Heart left ventricle (tissue), 16 donors: ENCODE measurements at places on chromosomes 7 and 10.
A peak's percentile ranks its signal among the peaks of the same experiment; 100 is the strongest.

- DNase-seq = no peak
Observed at GRCh38 chr7:1741751-1742554, 71.9 kb downstream of the ELFN1 start.

- no peak for DNase-seq
Observed at GRCh38 chr7:75814407-75814947, 871 bp upstream of the CCL24 start.

DNA sequence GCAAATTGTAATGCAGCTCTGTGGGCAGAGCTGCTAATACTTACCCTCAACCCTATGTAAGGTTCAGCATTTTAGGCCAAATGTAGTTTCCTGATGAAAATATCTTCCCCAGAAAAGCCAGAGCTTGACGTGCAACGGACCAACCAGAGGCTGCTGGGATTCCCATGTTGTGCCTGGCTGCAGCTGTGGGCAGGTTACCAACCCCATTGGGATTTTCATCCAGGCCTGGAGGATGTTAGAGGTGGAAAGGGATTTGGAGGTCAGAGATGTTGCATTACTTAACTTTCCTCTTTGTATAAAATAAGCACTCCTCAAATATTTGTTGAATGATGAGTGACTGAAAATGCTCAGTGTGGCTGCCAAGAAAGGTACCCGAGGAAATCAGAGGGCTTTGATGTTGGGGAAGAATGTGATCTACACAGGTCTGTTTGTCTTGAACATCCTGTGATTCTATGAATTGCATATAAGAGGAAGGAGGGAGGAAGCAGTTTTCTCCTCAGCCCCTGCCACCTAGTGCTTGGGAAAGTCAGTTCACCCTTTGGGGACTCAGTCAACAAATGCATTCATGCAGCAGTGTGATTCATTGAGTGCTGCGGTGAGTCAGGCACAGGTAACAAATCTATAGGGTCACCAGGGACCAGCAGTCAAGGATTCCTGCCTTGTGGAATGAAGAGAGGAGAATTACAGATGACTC, 487.2 kb downstream of the RPS24 start:
- no peak for DNase-seq

GRCh38 chr10:87068281-87068680, 26.4 kb downstream of the GLUD1 start:
- no peak for DNase-seq

DNA sequence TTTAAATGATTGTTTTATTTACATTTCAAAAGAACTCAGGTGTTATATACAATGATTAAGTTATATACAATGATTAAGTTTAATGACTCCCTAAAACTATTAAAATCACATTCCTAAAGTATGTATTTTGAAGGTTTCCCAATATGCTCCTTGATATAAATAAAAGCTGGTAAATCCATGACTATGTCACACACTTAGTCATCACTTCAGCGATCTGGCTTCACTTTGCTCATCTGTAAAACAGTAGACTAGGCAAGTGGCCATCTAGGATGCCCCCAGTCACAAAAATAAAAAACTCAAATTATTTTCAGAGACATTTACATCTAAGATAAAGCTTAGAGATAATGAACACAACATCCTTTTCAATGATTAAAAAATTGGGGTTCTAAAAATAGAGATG, 10.8 kb downstream of the ICA1 start:
- no peak for DNase-seq

DNA sequence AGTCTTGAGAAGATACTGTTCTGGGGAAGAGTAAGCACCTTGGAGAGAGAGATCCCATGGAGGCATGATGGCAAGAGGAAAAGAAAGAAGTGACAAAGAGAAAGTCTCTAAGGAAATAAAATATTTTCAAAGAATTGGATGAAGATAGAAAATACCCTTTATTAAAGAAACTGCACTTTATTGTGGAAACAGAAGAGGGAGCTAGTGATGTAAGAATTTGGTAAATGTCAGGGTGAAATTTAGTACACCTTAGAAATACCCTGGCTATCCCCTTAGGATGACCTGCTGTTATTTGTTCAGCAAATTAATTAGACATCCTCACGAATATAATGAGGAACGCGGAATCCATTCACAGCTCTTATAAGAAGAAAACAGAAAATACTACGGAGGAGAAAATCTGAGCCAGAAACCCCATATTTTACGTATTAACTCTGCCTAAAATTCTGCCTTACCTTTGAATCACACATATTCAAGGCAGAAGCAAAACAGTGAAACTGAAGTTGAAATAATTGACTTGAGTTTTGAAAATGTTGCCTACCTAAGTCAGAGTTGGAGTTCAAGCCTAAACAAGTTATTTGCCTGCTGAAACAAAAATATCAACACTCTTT, 90.7 kb downstream of the TFPI2 start:
- DNase-seq = no peak

DNA sequence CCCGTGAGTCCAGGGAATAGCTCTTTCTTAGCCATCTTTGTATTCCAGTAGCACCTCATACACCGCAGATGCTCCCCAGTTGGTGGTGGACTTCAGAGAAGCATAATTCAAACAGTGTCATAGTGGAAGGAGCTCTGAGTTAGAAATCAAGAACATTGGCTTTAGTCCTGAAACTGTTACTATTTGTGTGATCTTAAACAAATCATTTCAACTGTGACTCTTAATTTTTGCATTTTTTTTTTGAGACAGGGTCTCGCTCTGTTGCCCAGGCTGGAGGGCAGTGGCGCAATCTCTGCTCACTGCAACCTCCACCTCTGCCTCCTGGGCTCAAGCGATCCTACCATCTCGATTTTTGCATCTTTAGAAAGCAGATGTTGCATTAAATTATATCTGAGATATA, 1.8 kb downstream of the BPGM start:
- no peak for DNase-seq

DNA sequence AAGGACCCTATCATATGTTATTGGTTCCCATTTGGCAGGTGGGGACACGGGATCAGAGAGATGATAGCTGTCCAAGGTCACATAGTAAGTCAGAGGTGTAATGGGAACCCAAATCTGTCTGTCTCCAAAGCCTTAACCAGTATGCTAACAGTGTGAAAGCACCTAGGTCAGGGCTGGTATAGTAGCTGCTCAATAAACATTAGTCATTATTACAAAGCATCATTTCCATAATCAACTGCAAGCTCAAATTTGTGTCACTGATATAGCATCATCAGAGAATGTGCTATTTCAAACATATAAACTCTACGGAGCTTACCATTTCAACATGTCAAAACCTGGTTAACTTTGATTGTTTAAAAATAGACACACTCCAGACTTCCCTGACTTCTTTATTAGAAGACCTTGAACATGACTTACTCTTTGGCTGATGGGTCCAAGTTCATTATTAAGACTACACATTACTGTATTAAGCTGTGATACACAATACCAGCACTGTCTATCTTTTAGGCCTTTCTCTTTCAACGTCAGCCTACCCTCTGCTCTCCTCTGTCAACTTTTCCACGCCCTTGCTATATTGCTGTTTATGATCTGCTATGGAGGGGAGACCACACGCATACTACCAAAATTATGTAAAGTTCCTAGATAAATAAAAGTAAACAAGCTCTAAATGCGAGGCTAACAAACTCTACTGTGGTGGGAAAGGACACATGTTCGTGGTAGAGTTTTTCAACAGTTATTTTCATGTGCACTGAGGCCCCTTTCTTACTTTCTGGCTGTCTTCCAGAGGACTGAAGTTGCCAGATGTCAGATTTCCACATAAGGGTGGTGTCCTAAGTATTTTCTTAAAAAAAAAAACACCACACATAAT, 33.6 kb downstream of the DNMBP start:
- no peak for DNase-seq

- DNase-seq = no peak
Observed at GRCh38 chr7:4241304-4241612, 440.8 kb upstream of the FOXK1 start.

GRCh38 chr7:154532771-154533170, 470.2 kb downstream of the PAXIP1 start:
- no peak for DNase-seq

GRCh38 chr7:102439963-102440795, 6.8 kb downstream of the ORAI2 start:
- DNase-seq = peak; percentile 89

GRCh38 chr7:141359740-141360415, 191.3 kb upstream of the AGK start:
- no peak for DNase-seq

GRCh38 chr10:43482319-43483078, 45.6 kb downstream of the ZNF487 start:
- no peak for DNase-seq

DNA sequence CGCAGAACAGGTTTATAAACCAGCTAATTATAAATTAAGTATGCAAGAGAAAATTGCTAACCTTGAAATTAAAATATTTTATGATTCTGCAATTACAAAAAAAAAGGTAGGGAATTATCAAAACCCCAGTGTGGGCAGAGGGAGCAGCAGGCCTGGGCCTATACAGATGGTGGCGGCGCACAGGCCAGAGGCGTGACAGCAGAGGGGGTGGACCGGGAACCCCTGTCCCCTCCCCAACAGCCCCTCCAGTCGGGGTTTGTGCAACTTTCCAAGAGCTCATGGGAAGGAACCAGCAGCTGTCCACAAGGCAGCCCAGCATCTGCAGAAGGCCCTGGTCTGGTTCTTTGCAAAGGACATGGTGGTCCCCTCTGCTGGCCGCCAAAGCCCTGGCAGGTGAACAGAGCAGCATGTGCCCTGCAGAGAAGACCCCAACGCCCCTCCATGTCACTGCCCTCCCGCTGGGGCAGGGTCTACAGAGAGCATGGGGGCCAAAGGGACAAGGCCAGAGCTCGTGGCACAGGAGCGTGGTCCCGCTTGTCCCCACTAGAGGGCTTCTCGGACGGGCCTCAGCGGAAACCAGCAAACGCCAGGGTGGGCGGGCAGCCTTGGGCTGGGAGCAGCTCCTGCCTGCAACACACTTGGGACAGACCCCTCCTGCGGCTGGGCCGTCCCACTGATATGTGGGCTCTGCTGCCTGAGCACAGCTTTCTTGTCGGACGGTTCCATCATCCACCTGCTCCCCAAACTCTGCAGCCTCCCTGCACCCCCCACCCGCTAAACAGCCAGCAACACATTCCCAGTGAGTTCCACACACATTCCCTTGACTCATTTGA, 75.1 kb downstream of the EBF3 start:
- DNase-seq = peak; percentile 72

DNA sequence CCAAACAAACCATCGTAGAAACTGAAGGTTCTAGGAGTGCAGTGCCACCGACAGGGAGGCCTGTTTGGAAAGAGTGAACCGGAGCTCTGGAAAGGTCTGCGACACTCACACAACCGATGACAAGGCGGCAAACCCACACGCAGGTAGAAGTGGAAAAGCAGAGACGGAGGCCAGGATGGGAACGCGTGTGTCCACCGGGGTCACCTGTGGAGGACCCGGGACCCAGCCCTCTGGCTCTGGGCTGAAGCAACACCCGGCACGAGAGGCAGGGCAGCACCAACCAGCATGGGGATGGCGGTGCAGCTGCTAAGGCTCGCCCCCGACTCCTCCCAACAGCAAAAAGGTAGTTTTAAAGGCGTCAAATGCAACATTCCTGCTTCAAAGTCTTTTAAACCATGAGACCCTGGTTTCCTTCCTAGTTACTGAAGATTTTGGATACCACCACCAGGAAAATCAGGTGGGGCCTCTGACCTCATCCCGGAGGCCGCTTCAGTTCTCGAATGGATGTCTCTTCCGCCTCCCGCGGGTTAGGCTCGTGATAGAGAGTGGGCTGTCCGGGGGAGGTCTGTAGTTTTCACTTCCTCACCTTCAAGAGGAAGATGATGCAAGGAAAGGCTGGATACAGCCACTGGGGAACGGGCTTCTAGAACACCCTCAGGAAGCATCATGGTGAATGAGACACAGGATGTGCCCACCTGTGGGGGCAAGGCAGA, 115.5 kb downstream of the SMURF1 start:
- no peak for DNase-seq

GRCh38 chr7:157044147-157044687, 33.8 kb upstream of the MNX1 start:
- no peak for DNase-seq

DNA sequence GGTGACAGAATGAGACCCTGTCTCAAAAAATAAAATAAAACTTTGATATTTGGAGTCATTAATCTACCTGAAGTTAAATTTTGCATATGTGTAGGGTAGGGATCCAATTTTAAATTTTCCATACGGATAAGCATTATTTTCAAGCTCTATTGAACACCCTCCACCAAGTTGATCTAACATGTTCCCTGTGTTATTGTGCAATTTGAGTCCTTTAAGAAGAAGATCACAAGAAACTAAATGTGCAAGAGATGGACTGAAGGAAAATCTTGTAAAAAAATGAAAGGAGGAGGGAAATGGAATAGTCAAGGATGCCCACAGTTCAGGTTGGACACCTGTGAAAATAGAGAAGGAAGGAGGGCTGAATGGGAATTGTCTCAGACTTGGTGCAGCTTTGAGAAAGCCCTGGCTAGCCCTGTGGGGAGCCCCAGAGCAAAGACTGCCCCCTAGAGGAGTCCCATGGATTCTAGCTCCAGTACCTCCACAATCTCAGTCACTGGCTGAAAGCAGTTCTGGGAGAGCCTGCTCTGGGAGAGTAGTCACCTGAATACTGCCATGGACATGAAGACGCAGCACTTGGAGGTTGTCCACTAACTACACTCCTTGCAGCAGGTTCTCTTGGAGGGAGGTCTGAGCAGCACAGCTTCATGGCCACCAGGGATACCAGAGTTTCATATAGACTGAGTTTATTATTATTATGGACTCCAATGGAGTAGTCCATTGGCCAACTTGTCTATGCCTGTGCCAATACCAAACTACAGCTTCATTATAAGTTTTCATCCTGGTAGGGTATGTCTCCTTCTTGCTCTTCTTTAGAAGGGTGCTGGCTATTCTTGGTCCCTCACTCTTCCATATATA, 5.7 kb upstream of the TIAL1 start:
- no peak for DNase-seq

DNA sequence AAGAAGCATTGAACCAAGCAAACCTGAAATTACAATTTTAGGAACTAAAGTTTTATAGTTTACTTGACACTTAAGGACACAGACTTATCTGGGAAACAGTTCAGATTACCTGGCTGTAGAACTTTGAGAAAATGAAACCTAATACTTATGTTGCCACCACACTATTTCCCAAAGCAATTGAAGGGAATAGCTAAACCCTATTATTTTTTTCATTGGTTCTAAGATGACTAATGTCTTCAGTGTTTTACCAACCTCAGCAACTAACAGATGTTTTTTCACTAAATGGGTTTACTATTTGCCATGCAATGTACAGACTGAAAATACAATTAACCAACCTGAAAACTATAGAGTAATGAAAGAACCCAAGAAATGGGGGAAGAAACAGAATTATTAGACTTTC, 689.6 kb downstream of the SORCS1 start:
- DNase-seq = no peak
